D721Med (cell line): ENCODE measurements at places on chromosomes 5 and 9.

- no peak for DNase-seq
These were observed 66.6 kb upstream of the ECM2 start for GRCh38 chr9:92602413-92602812.

- no peak for DNase-seq
These were observed 110.3 kb upstream of the PTCH1 start for GRCh38 chr9:95626885-95627558.

GRCh38 chr5:172140120-172140519, 47.9 kb downstream of the STK10 start:
- no peak for DNase-seq

DNA sequence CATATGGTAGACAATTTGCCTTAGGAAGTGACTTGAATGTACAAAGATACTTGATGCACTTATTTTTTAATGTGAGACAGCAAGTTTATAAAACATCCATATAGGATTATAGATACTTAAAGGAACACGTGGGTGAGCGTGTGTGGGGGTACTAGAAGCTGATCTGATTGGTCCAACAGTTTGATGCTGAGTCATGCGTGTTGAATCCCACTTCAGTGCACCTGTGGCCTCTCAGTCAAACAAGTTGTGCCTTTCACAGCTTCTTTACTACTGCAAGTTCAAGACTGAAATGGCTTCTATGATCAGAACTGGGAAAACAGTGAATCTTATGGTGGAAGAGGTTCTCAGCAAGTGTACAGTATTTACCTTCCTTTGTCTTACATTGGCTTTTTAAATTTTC, 98.9 kb downstream of the MAP1B start:
- no peak for DNase-seq

DNA sequence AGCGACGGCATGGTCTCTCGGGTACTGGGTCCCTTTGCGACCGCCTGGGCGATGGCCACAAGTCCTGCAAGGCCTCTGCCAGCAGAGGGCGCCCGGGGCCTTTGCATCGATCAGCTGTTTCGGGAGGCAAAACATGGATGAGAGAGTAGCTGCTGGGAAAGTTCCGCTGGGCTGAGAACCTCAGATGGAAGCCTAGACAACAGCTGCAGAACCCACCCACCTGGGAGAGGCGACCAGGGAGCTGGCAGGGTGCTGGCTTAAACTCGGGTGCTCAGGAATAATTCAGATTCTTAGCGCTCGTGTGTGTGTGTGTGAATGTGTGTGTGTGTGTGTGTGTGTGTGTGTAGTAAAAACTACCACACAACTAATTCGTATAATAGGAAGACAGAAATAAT, 50.0 kb downstream of the TRIM32 start:
- DNase-seq = peak; percentile 93

DNA sequence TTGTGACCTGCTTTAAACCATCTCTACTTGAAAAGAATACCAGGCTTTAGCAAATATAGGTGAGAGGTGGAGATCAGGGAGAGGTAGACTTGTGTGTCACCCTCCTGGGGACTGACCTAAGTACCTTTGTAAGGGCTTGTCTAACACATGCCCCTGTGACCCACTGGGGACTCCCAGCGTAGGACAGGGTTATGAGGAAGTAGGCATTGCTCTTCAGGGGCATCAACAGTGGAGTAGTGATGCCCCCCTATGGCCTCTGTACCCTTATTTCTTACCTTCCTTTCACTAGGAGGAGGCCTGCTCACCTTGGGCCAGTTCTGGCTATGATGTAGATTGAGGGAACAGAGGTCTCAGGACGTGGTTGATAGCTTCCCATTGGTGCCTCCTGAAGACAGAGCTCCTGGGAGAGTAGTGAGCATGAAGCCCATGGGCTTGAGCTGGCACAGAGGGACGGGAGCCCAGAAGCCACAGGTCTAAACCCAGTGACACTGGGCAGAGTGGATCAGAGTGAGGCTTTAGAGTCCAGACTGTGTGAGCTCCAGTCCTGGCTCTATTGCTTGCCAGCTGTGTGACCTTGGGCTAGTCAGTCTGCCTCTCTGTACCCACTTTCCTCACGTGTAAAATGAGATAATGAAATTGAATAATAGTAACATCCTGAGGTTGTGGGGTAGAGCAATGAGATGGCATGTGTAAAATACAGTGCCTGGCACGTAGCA, 191.7 kb downstream of the AOPEP start:
- no peak for DNase-seq

DNA sequence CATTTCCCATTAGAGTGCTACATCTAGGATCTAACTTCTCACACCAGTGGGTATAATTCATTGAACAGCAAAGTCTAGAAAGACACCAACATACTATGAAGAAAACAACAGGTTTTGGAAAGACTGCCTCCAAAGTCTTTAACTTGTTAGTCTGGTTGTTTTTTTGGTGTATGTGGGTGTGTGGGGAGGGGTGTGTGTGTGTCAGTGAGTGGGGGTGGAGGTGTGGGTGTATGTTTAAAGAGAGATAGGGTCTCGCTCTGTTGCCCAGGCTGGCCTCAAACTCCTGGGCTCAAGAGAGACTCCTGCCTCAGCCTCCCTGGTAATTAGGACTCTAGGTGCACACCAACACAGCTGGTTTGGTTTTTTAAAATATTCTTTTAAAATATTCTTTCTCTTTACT, 59.7 kb downstream of the AP3B1 start:
- no peak for DNase-seq

DNA sequence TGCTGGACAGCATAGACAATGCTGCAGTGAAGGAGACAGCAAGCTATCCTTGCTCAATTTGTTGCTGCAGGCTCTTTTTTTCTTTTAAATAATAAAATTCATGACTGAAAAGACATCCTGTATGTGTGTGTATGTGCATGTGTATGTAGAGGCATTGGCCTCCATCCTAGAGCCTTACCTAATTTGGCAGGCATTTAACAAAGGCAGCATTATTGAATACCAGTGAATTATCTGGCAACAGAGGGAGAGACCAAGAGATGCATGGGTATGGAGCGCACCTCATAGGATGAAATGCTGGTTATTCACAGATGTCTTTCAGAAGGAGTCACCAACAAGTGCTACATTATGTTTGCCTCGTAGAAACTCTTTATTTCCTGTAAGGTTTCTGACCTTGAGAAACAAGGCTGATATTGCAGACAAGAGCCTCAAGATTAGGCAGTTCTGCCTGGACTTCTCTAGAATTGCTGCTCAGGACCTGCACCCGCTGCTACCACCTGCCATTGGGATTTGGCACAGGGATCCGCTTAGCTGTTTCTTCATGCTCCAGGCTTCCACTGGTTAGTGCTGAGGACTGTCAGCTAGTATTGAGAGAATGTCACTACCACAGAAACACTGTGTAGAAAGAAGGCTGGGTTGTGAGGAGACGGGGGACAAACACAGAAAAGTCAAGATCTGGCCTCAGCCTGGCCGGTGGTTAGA, 247.7 kb upstream of the RFX3 start:
- DNase-seq = no peak

- DNase-seq = no peak
These were observed 96.0 kb upstream of the PHF24 start for GRCh38 chr9:34862043-34862442.

GRCh38 chr9:111483439-111483857, 735 bp downstream of the ECPAS start:
- DNase-seq = peak; percentile 47

DNA sequence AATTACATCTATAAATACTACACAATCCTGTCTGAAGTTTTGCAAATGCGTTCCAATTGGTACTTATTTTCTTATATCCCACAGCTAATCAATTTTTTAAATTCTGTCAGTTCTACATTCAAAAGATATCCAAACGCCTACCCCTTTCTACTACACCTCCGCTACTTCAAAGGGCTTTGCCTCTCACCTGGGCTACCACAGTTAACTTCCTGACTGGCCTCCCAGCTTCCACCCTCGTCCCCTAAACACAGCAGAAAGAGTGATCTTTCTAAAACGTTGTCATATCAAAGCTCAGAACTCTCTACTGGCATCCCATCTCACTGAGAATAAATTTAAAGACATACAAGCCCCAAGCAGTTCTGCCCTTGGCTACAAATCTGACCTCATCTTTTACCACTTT, 32.3 kb upstream of the NIPBL start:
- no peak for DNase-seq

DNA sequence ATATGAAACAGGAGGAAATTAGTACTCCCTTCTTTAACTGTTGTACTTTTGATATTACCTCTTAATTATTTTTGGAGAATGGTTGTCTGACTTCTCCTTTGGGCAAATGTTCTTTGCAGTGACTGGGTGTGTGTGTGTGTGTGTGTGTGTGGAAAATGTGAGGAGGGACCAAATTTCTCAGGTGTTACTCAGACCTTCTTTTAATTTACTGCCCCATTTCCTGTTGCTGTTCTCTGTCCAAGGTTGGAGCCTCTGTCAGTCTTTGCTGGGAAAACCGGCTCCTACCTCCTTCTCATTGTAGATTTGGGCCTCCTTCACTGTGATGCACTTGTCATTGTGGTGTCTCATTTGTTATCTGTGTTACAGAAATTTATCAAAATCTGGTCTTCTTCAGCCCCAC, 68.4 kb downstream of the PBX3 start:
- no peak for DNase-seq

GRCh38 chr5:173625261-173625660, 8.8 kb upstream of the BOD1 start:
- DNase-seq = no peak

DNA sequence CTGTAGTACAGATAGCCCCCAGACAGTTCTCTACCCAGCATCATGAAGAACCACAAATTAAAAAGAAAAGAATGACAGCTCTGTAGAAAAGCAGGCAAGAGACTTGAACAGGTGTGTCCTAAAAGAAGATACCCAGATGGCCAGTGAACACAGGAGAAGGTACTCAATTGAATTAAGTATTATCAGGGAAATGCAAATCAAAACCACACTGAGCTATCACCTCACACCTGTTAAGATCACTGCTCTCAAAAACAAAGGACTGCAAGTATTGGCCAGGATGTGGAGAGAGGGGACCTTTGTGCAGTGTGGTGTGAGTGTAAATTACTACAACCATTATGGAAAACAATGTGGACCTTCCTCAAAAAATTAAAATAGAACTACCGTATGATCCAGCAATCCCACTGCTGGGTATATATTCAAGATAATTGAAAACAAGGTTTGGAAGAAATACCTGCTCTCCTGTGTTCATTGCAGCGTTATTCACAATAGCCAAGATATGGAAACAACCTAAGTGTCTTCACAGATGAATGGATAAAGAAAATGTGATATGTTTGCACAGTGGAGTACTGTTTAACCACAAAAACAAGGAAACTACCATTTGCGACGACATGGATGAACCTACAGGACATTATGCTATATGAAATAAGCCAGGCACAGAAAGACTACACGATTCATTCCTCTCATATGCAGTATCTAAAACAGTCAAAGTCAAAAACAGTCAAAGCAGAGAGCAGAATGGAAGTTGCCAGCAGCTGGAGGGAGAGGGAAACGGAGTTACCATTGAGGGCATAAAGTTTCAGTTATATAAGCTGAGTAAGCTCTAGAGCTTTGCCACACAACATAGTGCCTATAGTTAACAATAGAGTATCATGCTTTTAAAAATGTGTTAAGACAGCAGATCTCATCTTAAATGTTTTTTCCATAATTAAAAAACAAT, 102.6 kb downstream of the WNK2 start:
- no peak for DNase-seq

GRCh38 chr5:148853868-148854267, 27.5 kb downstream of the ADRB2 start:
- DNase-seq = no peak

DNA sequence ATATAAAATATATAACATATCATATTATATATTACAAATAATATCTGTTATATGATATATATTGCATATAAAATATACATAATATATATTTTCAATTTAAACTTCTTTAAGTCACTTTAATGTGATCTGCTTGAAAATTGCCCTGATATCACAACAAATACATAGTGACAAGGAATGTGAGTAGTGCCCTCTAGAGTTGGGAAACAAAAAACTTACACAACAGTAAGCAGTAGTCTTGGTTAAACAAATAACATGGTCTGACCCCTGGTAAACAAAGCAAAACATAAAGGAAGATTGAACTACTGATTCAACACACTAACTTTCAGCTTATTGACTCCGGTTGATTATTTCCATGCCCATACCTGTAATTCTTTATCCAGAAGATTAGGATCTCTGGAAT, 188.3 kb upstream of the NMUR2 start:
- no peak for DNase-seq

DNA sequence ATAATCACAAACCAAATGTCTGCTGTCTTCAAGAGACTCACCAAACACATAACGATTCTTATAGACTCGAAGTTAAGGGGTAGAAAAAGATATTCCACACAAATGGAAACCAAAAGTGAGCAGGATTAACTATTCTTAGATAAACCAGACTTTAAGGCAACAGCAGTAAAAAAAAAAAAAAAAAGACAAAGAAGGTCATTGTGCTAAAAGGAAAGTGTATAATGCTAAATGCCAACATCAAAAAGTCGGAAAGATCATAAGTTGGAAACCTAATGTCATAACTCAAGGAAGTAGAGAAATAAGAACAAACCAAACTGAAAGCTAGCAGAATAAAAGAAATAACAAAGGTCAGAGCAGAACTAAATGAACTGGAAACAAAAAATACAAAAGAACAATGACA, 714.6 kb downstream of the SEMA5A start:
- DNase-seq = no peak

GRCh38 chr5:80184235-80185023, 71.4 kb downstream of the SERINC5 start:
- DNase-seq = no peak

GRCh38 chr5:44770780-44771717, 37.7 kb upstream of the MRPS30 start:
- no peak for DNase-seq

- DNase-seq = no peak
These were observed 25.1 kb downstream of the GDNF start for GRCh38 chr5:37814699-37815098.

DNA sequence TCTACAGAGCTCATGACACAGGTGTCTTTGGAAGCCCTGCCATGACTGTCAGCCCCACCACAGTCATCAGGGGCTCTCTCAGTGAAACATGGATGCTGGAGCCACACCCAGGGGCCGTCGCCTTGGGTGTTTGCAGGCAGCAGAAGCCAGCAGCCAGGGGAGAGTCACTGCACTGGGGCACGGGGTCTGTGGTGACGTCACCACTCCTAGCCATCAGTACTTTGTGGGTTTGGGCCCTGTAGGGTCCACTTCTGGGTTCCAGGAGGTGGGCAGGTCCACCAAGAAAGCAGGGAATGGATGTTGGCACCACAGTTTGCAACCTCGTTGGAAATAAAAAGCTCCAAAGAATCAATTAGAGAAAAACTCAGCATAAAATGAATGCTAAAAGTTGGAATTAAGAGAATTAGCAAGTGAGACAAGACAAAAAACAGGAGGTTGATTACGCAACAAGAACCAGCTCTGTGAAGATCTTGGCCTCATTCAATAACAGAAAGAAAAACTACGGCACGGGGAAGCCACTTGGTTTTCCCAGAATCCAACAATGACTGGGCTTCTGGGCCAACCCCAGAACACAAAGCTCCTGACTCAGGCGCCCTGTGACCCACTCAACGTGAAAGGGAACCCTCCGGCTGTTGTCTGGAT, 34.3 kb downstream of the MED10 start:
- DNase-seq = no peak

DNA sequence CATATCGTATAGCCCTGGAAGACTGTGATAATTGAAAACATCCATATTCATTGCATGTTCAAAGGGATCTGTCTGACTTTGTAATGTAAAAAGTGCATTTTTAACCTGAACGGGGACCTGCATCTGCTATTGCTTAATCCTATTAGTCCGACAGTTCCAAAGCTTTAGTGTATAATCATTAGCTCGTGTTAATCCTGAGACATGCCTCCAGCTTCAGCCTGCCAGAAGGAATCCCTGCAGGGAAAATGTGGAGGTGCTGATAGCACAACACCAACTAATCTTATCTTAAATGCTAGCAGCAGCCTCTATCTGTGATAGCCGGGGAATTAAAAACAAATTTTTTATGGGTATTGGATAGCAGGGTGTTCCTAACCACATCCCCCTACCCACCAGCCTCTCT, 495.2 kb downstream of the TLE4 start:
- DNase-seq = peak; percentile 25
